ENCODE measurements at places on chromosomes 1 and 21. TPM values are rescaled to one million over a fixed set of nuclear protein-coding genes. Genes with fewer than 3 reads are reported as not detected.

HMGCS2 gene
- total RNA-seq: 0.56 TPM

- no peak for DNase-seq
These were observed 50.2 kb downstream of the KCNJ6 start for GRCh38 chr21:37866027-37866426.

CPLANE2 gene
- 3.0 TPM for total RNA-seq

PPIH gene
- 22.9 TPM for total RNA-seq

DNA sequence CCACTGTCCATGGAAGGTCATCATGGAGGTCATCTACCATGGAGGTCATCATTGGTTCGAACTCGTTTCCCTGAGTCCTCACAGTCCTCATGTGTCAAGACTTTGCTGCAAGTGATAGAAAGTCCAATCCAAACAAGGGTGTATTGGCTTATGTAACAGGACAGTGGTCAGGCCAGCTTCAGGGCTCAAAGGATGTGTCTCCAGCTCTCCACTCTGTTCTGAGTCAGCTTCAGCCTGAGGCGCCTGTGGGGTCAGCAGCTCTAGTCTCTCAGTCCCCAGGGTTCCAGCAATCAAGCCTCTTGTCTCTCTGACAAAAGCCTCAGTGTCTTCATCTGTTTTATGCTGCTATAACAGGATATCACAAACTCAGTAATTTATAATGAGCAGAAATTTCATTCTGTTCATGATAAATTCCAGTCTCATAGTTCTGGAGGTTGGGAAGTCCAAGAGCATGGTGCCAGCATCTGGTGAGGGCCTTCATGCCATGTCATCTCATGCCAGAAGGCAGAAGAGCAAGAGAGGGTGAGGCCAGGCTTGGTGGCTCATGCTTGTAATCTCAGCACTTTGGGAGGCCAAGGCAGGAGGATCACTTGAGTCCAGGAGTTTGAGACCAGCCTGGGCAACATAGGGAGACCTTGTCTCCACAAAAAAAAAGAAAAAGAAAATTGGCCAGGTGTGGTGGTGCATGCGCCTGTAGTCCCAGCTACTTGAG lies 19.5 kb downstream of the A3GALT2 start:
- DNase-seq: no peak

DNA sequence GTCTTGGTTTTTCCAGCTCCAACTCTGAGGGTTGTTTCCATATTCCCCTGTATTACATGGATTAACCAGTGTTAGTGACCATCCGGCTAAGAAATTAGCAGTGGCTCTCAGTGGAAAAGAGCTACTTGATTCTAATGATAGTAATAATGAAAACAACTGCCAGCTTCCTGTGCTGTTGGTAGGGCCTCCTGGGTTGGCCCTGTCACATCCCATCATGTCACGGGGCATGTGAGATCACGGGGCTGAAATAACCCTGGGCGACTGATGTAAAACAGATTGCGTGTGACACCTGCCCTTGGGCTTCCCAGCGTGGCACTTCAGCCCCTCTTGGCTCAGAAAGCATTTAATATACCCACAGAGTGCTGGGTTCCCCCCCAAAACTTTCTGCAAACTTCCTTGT lies 149.0 kb downstream of the ROR1 start:
- no peak for DNase-seq

ZNF326 gene
- 11.7 TPM for total RNA-seq

DNA sequence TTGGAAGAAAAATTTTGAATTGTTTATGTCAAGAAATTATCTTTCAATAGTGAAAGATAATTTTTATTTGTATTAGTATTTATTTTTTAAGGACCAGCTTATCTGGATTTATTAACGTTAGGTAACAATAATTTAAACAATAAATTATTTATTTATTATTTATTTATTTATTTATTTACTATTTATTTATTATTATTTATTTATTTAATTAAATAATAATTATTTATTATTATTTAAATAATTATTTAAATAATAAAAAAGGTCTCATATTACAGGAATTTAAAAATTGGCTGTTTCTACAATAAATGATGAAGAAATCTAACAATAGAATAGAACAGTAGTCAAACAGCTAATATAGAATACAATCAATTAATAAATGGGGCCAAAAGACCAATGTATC lies 618.7 kb upstream of the BRINP3 start:
- no peak for DNase-seq

GRCh38 chr1:113012149-113012548 lies 56.2 kb upstream of the SLC16A1 start:
- DNase-seq: no peak

- DNase-seq: no peak
These were observed 12.1 kb downstream of the RGS18 start for GRCh38 chr1:192170196-192170984.

OR2L5 gene
- not detected for total RNA-seq

DNA sequence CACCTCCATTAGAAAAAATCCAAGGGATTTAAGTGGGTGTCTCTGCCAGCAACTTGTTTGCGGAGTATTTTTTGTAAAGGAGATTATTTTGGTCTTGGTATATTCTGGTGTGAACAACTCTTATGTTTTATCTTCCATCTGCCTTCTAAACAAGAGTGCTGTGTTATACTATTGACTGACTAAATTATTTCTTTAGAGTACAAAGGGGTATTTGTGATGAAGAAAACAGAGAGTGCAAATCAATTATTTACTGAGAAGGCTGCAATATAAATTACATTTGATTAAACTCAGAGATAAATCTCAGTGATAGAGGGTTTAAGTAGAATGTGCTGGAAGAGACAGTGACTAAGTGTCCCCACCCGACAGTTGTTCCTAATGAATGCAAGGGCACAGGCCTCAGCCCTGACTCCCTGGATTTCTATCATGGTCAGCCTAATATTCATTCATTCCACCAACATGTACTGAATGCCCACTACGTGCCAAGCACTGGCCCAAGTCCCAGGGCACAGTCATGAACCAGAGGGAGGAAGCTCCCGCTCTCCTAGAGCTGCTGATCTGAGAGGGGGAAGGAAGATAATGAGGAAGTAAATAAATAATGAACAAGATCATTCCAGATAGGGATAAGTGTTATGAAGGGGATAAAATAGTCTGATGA lies 196.9 kb upstream of the C8B start:
- DNase-seq: no peak

GRCh38 chr1:77039739-77040138 lies 172.5 kb downstream of the ST6GALNAC5 start:
- DNase-seq: peak; percentile 27

DNA sequence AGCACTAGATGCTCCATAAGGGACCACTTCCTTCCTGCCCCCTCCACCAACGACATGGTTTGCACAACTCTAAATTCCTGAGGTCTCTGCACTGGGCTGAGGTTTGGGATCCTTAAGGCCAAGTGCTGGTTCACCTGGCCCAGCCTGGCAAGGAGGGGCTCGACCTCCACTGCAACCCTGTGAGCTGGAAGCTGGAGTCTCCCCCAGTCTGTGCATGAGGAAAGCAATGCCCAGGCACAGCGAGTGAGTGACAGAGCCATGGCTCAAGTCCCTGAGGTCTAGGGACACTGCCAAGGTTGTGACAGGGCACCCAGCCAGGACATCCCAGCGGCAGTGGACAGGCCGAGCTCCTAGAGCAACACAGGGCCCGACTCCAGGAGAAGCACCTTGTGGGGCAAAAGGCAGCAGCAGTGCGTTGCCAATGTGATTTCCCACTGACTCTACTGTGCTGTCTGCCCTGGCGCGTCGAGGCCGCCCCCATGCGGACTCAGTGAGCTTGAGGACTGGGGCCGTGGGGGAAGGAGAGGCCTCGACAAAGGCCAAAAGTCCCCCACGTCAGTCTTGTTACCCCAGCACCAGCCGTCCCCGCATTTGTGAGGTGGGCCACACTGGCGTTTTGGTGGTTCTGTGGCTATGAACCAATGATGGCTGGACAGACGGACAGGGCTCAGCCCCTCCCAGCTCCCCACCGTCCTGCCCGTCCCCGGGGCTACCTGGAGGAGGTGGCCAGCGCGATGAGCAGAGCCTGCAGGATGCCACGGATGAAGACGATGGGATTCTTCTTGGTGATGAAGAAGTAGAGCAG lies 30.0 kb downstream of the PODN start:
- no peak for DNase-seq

ARL8A gene
- total RNA-seq: 40.1 TPM

GRCh38 chr1:220113136-220113695 lies 19.3 kb downstream of the IARS2 start:
- no peak for DNase-seq

DNA sequence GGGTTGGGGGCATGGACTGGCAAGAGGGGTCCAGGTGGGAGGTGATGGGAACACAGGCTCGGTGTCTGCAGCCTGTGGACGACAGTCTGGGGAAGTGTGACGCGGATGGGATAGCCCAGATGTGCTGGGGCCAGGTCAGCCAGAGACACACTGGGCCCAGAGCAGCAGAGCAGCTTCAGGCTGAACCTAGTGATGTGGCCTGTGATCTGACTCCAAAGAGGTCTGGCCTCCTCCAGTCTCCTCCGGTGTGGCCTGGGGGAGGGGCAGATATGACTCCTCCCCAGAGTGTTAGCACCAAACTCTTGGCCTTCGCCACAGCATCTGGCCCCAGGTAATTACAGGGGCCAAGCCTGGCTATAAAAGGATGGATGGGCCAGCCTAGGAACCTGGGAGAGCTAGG lies 13.5 kb downstream of the EFNA3 start:
- DNase-seq: no peak

GRCh38 chr1:76023669-76024435 lies 50.7 kb upstream of the ST6GALNAC3 start:
- no peak for DNase-seq

DNA sequence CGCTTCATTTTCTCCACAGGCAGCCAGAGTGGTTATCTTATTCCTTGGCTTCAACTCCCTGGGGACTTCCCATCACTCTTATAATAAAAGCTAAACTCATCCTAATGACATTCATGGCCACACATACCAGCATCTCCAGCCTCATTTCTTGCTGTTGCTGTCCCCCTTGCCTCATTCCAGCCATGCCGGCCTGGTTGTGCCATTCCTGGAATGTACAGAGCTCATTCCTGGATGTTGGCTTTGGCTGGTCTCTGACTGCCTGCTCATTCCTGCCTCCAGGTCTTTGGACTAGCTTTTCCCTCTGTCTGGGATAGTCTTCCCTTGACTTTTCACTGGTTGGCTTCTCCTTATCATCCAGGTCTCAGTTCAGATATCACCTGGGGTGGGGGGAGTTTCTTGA lies 2.4 kb upstream of the PEF1 start:
- no peak for DNase-seq

LTN1 gene
- total RNA-seq: 21.1 TPM

- DNase-seq: no peak
These were observed 630 bp downstream of the MTF2 start for GRCh38 chr1:93079685-93080141.

All from omental fat pad (tissue), 4 donors.